ENCODE measurements at places on chromosomes 11 and 22. TPM values are rescaled to one million over a fixed set of nuclear protein-coding genes. Genes with fewer than 3 reads are reported as not detected.

GRCh38 chr22:47356511-47357011 is 594.1 kb downstream of the TBC1D22A start:
- no peak for DNase-seq

DNA sequence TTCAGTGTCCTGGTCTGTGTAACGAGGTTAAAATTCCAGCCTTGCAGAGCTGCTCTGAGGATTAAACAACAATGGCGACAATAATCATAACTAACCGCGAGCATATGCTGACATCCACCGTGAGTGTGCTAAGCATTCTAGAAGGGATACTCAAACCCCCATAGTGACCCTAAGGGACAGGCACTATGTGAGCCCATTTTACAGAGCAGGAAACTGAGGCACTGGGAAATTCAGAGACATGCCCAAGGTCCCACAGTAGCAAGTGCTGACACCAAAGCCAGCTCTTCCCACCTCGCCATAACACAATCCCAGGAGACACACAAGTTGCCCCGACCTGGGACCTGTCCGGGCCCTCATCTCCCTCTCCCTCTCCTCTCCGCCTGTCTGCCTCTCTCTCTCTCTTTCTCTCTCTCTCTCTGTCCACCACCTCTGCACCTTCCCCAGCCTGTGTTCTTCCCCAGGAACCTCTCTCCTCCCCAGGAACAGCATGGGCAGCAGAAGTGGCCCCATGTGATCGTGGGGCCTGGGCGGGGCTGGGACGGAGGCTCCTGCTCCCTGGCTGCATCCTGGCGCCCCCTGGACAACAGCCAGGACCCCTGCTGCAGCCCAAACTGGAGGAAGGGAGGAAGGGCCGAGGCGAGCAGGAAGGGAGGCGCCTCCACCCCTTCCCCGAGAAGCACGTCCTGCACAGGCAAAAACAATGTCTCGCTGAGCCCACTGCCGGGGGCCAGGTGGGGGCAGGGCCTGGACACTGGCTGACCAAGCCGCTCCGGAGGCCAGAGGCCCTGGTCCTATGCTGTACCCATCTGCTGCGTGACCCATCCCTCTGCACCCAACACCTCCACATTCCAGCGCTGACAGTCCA is 14.8 kb upstream of the MFNG start:
- DNase-seq, result no peak

GRCh38 chr22:25069426-25069757 is 116.9 kb downstream of the KIAA1671 start:
- DNase-seq, result no peak

- DNase-seq, result no peak
These were observed 62.5 kb upstream of the PPARA start for GRCh38 chr22:46087816-46088277.

DNA sequence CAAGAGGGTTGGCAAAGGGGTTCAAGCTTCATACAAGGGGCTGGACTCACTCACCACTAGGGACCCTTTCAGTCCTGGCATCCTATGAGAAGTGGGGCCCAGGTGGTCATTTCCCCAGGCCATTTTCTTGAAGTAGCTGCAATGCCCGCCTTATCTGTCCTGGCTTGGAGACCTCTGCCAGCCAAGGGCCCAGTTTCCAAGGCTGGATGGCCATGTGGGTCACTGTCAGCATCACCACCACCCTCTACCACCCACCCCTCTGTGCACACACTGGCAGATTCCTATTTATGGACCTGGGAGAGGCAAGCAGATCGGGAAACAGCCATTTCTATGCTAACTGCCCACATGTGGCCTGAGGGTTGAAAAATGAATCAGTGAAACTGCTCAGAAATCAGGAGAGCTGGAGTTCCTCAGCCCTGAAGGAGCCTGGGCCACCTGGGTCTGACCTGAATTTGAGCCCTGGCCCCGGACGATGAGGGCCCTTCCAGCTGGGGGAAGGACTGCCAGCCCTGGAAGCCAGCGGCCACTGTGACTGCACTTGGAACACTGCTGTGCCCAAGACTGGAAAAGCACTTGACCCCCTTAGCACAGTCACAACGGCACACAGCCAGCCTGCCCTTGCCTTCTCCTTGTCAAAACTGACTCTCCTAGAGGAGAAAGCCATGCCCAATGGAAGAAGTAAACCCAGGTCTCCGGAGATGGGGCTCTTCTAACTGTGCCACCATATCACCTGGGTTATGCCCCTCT is 442.2 kb downstream of the BUD13 start:
- DNase-seq, result no peak

- no peak for DNase-seq
These were observed 3.4 kb upstream of the MCAM start for GRCh38 chr11:119320240-119320775.

GRCh38 chr22:44623771-44624510 is 78.1 kb upstream of the PRR5 start:
- DNase-seq, result peak; percentile 46

GRCh38 chr11:21105196-21105917 is 436.0 kb downstream of the NELL1 start:
- no peak for DNase-seq

GRCh38 chr22:35330258-35330861 is 30.7 kb downstream of the TOM1 start:
- DNase-seq, result no peak

- no peak for DNase-seq
These were observed 123.0 kb downstream of the SGSM3 start for GRCh38 chr22:40493441-40493840.

DNA sequence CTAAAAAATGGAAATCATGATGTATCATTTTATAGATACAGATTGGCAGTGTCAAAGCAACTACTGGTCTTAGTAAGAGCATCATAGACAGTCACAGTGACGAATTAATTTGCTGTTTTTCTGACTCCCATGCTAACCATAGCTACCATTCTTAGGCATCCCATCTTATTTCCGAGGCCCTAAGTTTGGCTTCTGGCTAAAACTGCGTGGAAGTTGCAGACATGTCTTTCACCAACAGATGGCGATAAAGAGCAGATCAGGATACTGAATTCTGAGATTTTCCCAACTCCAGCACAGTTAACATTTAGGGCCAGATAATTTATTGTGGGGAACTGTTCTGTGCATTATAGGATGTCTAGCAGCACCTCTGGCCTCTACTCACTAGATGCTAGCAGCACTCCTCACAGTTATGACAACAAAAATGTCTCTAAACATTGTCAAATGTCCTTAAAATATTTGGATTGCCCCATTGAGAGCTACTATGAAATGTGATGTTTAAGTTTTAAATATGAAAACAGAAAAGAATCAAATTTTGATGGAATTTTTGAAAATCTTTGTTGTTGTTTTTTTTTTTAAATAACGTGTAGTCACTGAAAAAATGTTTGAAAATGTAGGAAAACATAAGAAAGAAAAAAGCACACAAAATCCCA is 16.3 kb downstream of the OR2AG2 start:
- peak; percentile 9 for DNase-seq

GRCh38 chr11:9251311-9251710 is 13.8 kb downstream of the DENND5A start:
- no peak for DNase-seq

- DNase-seq, result no peak
These were observed 35.3 kb downstream of the PPM1F start for GRCh38 chr22:21917181-21917958.

- DNase-seq, result no peak
These were observed 8.0 kb downstream of the RAB6A start for GRCh38 chr11:73752903-73753302.

GRCh38 chr11:112582366-112582765 is 321.7 kb upstream of the PLET1 start:
- no peak for DNase-seq

- peak; percentile 18 for DNase-seq
These were observed 131.9 kb downstream of the SHANK2 start for GRCh38 chr11:71120471-71120896.

DNA sequence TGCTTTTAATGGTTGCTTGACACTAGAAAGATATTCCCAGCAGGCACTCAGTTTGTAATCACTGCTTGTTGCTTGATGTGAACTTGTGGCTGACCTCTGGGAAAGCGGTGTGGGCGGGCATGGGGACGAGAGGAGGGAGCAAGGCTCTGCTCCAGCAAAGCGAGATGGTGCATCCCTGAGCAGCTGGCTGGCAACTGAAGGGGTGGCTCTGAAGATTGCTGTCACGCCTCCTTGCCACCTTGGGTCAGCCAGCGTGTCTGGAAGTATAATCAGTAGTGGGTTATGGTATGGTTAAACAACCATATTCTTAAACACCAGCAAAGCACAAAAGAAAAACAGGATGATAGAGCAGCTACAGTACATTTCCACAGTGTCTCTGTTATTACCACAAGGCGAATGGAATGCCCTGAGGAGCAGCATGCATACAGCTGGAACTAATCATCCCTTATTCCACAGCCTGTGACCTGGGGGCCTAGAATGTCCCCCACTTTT is 124.5 kb downstream of the TRIM44 start:
- no peak for DNase-seq

DNA sequence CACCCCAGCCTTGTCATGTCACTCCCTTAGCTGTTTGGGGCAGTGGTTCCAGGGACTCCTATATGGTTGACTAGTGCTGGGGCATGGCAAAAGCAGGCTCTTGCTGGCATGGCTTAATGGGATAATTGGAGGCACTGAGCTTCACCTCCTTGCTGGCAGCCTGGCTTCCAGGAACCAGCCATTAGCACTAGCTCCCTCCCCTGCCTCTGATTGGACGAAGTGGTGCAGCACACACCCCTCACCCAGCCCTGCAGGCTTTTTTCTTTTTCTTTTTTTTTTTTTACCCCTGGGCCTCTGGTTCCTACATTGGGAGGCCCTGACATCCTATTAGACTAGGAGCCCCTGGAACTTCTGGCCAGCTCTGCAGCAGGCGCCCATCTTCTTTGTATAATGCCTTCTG is 18.6 kb downstream of the PHLDB1 start:
- DNase-seq, result no peak

- DNase-seq, result no peak
These were observed 5.7 kb downstream of the SMTN start for GRCh38 chr22:31086703-31087330.

MGAT3 gene
- 0.02 TPM for total RNA-seq

RAB36 gene
- total RNA-seq, result 0.67 TPM

CACNA1I gene
- total RNA-seq, result 0.05 TPM

ZBTB16 gene
- not detected for total RNA-seq

SOX6 gene
- total RNA-seq, result 17.2 TPM

PKP3 gene
- total RNA-seq, result 27.0 TPM

GAS2 gene
- 0.77 TPM for total RNA-seq

IGF2 gene
- 0.15 TPM for total RNA-seq

ZNF280A gene
- total RNA-seq, result 0.75 TPM

PLEKHB1 gene
- total RNA-seq, result 0.15 TPM

Measured in NCI-H460 (cell line).